A549 treated with GW870086 at 1 μM for 4 hours (cell line): ENCODE measurements at places on chromosomes 4 and X. TPM values are rescaled to one million over a fixed set of nuclear protein-coding genes. Genes with fewer than 3 reads are reported as not detected.

Gene SHROOM4
- total RNA-seq: not detected in 5 replicates

Gene PPP1R2C
- not detected in 5 replicates for total RNA-seq

Gene DCAF12L2
- 0.05 to 0.14 TPM (median 0.09 TPM) in 4 of 5 replicates, not detected in the other for total RNA-seq

Gene MAGEB2
- not detected in 5 replicates for total RNA-seq

Gene PPP2R2C
- total RNA-seq: 29.0 to 39.1 TPM (median 34.8 TPM) in 5 replicates

Gene CFAP99
- total RNA-seq: 0.06 to 0.38 TPM (median 0.16 TPM) in 5 replicates

Gene XAGE1B
- total RNA-seq: 200 to 258 TPM (median 231 TPM) in 5 replicates

Gene TRIM75
- total RNA-seq: not detected in 5 replicates

Gene TIMM17B
- 90.7 to 108 TPM (median 98.6 TPM) in 5 replicates for total RNA-seq

Gene FREM3
- total RNA-seq: not detected in 5 replicates

Gene NDUFC1
- 77.3 to 82.2 TPM (median 80.8 TPM) in 5 replicates for total RNA-seq

Gene PABPC4L
- 0.03 to 0.10 TPM (median 0.06 TPM) in 4 of 5 replicates, not detected in the other for total RNA-seq
